ENCODE measurements at places on chromosomes 6 and 20. TPM values are rescaled to one million over a fixed set of nuclear protein-coding genes. Genes with fewer than 3 reads are reported as not detected.

Gene ZFP57
- total RNA-seq: 2.5 TPM

Gene LY6G5C
- 2.8 TPM for total RNA-seq

Gene C2
- 3.3 TPM for total RNA-seq

Gene SYNGAP1
- 4.0 TPM for total RNA-seq

Gene CCDC28A
- total RNA-seq: 9.9 TPM

Gene IPCEF1
- total RNA-seq: 1.6 TPM

Gene PBOV1
- total RNA-seq: not detected

Gene SLC16A10
- total RNA-seq: 8.0 TPM

Gene ID4
- total RNA-seq: 1.8 TPM

Gene RSPO3
- total RNA-seq: 0.28 TPM

Gene MUCL3
- total RNA-seq: not detected

Gene PTGIS
- total RNA-seq: 15.5 TPM

Gene BPHL
- 32.5 TPM for total RNA-seq

Gene GSTA1
- not detected for total RNA-seq

Gene CALHM6
- 1.5 TPM for total RNA-seq

Gene CST2
- not detected for total RNA-seq

Gene MYB
- total RNA-seq: 0.13 TPM

Gene HACE1
- total RNA-seq: 6.5 TPM

Gene MYLK4
- total RNA-seq: 1.7 TPM

Gene TLDC2
- total RNA-seq: not detected

Gene CRYBG1
- 1.7 TPM for total RNA-seq

Gene PCK1
- 0.59 TPM for total RNA-seq

Gene PPP1R3D
- total RNA-seq: 14.3 TPM

Gene ECT2L
- 9.9 TPM for total RNA-seq

Gene LGSN
- total RNA-seq: not detected

Gene HLA-G
- total RNA-seq: 0.77 TPM

Gene ANGPT4
- not detected for total RNA-seq

Gene L3MBTL1
- 3.5 TPM for total RNA-seq

Gene MEP1A
- total RNA-seq: not detected

Gene CASS4
- total RNA-seq: 0.33 TPM

Gene DDX43
- 0.32 TPM for total RNA-seq

Gene EDEM2
- total RNA-seq: 11.4 TPM

Gene GPLD1
- 1.1 TPM for total RNA-seq

Gene PRND
- total RNA-seq: not detected

Gene PLEKHG1
- 16.4 TPM for total RNA-seq

Gene PSORS1C2
- total RNA-seq: not detected

Gene ZNF311
- total RNA-seq: 0.23 TPM

Gene ISM1
- 1.0 TPM for total RNA-seq

Gene TUBB2B
- 1.1 TPM for total RNA-seq

Gene SIRPG
- not detected for total RNA-seq

Gene THBS2
- 8.6 TPM for total RNA-seq

Gene SLC17A9
- total RNA-seq: 0.19 TPM

Gene SPATS1
- total RNA-seq: not detected

Gene CDH4
- total RNA-seq: 0.09 TPM

Gene PHACTR3
- total RNA-seq: 0.83 TPM

Gene MYT1
- 0.20 TPM for total RNA-seq

Measured in heart right ventricle (tissue), 16 donors.